DMS153 (cell line): ENCODE measurements at places on chromosomes 7 and 10.

DNA sequence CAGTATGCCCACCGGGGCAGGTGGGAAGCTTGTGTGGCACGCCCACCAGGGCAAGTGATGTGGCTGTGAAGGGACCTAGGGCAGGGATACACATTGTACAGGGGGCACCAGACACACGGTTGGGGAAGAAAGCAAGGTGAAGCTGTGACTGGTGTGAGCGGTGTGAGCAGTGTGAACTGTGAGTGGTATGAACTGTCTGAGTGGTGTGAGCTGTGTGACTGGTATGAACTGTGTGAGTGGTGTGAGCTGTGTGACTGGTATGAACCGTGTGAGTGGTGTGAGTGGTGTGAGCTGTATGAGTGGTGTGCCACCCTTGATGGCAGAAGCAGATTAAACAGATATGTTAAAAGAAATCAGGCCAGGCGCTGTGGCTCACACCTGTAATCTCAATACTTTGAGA lies 48.1 kb downstream of the DPYSL4 start:
- DNase-seq: no peak

GRCh38 chr7:53596230-53596629 lies 560.8 kb downstream of the POM121L12 start:
- DNase-seq: peak; percentile 16

GRCh38 chr7:23710000-23710399 lies at the start of gene STK31:
TSS of gene STK31 (plus strand) at chr7:23710219. CDS start at chr7:23710286, 67 bp downstream.
- DNase-seq: no peak

DNA sequence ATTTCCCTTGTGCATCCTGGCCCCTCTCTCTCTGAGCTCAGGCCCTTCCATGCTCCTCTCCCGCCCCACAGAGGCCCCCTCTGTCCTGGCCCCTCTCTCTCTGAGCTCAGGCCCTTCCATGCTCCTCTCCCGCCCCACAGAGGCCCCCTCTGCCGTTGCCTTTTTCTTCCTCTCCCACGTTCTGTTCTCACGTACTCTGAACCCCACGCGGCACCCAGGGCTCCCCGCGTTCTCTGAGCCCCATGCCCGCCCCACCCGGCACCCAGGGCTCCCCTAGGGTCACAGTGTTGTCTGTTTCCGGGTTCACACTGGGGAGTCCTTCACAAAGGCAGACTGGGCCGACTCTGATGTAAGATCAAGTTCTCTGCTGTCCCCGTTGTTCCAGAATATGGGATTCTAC lies 336.8 kb downstream of the DNAJB6 start:
- no peak for DNase-seq

DNA sequence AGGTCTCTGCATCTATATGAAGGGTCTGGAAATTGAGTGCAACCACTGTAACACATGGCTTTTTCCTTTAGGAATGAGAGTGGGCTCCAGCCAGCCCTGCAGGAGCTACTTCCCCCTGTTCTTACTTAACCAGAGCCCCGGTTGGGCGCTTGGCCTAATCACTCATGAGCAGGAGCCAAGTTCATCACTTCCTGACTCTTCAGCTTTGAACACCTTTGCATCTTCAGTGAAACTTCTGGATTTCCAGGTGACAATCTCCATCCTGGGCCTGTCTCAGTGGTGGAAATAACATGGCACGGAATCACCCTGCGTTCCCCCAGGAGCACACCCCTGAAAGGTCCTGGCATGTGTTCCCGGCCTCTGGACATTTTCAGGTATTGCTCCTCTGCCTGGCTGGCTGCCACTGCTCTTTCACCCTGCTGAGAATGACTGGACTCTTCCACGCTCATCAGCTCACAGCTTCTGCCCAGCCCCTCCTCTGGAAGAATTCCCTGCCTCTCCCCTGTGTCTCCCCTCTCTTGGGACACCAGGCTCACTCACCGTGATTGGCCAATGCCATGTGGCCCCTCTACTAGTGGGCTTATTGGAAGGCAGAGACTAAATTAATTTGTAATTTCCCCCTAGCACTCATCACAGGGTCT lies 229.1 kb upstream of the GRB10 start:
- DNase-seq: no peak
